Activated CD8-positive, alpha-beta T cell treated with anti-CD3 and anti-CD28 coated beads for 36 hours (primary cell): ENCODE measurements at places on chromosomes 3 and 15. TPM values are rescaled to one million over a fixed set of nuclear protein-coding genes. Genes with fewer than 3 reads are reported as not detected.

Gene ARHGEF26
- total RNA-seq: not detected

Gene COL6A5
- total RNA-seq: not detected

Gene AHSG
- total RNA-seq: not detected

Gene PRICKLE2
- total RNA-seq: not detected

Gene MCTP2
- total RNA-seq: 16.2 TPM

Gene PLA2G4E
- not detected for total RNA-seq

Gene TRH
- total RNA-seq: not detected

DNA sequence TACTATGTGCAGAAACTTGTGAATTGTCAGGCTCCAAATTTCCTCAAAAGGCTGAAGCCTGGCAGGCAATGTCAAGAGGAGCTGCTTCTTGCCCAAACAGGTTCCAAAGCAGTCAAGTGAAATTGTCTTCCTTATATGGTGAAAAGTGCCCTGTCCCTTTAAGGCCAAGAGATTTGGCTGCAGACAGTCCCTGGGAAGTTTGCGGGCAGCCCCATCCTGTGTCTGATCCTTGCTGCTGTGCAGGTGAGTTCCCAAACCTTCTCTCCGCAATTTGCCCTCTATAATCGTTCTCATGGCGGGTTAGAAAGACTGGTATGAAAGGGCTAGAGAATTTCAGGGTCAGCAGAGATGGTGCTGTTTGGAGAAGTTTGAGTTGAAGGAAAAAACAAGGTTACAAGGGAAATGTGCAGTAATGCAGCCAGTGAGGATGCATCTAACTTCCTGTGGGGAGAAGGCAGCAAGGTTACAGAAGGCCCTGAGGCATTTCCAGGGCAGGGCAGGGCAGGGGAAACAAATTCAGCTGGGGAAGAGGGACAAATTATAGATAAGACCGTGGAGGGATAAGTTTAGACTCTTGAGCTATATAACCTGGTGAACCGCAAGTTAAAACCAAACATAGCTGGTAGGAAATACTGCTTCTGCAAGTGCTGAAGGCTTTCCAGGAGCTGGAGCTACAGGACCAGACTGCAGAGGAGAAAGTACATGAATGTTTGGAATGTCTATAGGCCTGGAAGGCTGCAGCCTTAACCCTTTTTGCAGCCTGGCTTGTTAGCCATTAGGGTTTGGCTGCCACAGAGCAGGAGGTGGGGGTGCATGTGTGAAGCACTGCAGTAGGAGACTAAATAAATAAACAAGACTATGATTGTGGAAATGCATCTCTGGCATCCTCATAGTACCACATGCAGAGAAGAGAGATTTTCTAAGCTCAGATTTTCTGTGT, 256.2 kb upstream of the IL12A start:
- DNase-seq: no peak

GRCh38 chr3:106036696-106037095, 167.9 kb upstream of the CBLB start:
- DNase-seq: no peak

DNA sequence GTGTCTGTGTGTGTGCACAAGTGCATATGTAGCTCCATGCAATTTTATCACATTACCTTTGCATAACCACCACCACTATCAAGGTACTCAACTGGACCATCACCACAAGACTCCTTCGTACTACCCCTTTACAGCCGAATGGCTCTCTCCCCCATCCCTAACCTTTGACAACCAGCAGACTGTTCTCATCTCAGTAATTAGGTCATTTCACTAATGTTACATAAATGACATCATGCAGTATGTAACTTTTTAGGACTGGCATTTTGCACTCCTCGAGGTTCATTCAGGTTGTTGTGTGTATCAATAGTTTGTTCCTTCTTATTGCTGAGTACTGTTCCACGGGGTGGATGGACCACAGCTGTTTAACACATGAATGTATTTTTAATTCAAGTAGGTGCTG, 121.8 kb upstream of the SLC6A11 start:
- DNase-seq: no peak

GRCh38 chr3:64214381-64215018, 10.8 kb downstream of the PRICKLE2 start:
- DNase-seq: no peak

GRCh38 chr3:106379251-106379750, 510.5 kb upstream of the CBLB start:
- no peak for DNase-seq

- peak; percentile 40 for DNase-seq
Observed at GRCh38 chr15:41417418-41418195, 712 bp downstream of the RTF1 start.

- no peak for DNase-seq
Observed at GRCh38 chr3:38115645-38116427, 21.1 kb downstream of the ACAA1 start.

GRCh38 chr3:129855170-129855831, 38.2 kb downstream of the TMCC1 start:
- DNase-seq: no peak

DNA sequence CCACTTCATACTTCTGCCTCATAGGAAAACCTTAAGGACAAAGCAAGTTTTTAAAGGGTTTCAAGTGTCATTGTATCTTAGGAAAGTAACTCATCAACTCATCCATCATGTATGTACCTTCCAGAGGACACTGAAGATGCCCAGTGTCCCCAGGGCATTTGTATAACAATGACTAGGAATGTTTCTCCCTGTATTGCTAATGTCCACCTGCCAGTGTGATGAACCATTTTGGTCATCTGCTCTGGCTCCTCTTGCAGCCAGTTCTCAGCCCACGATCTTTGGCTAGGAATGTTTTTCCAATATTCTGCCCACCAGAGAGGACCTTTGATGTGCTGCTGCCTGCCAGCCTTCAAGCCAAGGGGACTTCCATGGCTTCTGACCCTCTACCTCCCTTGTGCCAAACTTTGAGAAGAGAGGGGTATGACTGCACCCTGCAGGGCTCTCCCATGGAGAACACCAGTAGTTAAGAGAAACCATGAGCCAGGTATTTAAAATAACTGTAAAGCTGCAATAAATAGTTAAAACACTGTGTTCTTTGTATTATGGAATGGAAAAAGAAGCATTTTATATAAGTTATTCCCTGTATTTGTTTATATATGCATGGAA, 11.4 kb downstream of the LMOD3 start:
- DNase-seq: no peak

DNA sequence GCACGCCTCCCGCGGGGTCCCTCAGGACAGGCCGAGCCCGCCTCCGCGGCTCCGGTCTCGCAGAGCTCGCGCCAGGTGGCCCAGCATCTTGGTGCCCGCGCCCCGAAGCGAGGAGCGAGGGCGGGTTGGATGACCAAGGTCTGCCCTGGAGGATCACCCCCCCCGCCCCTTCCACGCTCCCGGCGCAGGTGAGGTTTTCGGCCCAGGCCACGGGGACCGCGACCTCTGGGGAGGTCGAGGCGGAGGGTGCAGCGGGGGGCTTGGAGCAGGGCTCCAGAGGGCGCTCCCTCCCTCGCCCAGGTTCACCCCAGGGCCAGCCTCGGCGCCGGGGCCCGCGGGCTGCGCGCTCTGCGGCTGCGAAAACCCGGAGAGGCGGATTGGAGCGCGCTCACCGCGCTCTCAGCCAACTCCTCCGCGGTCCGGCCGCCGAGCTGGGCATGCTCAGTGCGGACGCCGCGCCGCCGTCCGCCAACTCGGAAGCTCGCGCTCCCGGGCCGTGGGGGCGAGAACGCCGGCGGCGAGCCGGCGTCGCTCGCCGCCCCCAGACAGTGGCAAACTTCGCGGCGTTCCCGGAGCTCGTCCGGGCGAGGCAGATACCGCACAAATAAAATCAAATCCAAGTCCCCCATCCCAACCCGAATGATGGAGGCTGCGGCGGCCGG, at the start of gene MED12L:
MED12L (plus strand) TSS at position 438 of the 662 bp plus-strand sequence. CDS start 1,263 bp downstream, outside the sequence.
- peak; percentile 73 for DNase-seq

DNA sequence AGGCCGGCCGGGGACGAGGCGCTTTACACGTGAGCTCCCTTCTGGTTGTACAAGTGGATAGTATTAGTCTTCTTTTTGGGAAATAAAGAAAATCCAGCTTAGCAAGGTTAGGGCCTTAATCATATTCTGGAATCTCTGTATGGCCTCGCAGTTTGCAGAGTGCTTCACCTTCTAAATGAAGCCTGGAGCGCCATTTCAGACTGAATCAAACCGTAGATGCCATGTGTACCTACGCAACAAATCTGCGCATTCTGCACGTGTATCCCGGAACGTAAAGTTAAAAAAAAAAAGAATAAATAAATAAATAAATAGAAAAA, 322 bp upstream of the P3H2 start:
- DNase-seq: no peak

DNA sequence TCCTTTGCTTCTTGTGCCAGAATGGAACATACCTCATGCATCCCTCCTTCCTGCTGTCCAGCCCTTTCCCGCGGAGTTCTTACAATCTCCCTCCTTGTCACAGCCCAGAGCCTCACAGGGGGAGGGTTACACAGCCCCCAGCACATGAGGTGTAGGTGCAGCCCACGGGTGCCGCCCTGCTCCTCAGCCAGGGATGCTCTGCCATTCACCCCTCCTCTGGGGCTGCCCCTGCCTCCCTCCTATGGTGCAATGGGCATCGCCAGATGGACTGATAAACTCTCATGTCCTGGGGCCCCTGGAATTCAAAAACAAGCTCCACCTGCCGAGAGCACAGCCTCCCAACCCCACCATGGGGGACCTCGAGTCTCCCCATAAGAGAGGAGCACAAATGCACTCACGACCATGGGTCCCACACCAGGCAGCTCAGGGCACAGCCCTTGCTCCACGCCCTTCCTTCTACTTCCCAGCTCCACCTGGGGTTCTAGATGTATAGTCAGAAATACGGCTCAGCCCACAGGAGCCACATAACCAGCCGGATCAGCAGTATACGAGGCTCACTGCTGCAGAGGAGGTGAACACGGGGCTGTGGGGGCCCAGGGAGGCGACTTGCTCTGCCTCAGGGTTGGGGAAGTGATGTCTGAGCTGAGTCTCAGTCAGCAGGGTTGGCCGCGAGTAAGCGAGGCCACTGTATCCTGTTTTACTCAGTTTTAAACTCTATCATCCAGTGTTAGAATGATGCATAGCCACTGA, 269.7 kb upstream of the LYSMD4 start:
- no peak for DNase-seq

DNA sequence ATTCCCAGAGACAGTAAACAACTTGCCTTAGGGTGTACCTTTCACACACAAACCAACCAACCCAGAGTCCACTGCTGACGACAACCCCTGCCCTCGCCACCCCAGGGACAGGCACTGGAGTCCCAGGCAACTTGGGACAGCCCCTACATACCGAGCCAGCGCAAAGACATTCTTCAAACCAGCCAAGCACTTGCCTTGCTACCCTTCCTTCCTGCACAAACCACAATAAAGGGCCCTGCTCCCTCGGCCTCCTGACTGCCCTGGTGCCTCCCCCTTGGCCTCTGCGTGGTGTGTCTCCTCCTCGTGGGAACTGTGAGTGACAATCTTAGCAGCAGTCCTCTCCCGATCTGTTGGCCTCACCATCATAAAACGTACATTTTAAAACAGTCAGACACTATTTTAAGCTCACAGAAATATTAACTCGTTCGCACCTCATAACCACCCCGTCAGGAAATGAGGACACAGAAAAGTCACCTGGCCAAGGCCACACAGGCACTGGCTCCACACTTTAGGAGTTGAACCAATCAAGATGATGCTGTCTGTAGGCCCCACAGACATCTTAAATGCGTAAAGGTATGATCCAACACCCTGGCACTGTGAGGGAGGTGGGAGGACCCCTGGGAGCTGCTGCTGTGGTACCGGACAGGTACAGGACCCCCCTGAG, 113.8 kb downstream of the ADCY5 start:
- peak; percentile 37 for DNase-seq

- no peak for DNase-seq
Observed at GRCh38 chr3:11509173-11510000, 134.3 kb downstream of the VGLL4 start.

DNA sequence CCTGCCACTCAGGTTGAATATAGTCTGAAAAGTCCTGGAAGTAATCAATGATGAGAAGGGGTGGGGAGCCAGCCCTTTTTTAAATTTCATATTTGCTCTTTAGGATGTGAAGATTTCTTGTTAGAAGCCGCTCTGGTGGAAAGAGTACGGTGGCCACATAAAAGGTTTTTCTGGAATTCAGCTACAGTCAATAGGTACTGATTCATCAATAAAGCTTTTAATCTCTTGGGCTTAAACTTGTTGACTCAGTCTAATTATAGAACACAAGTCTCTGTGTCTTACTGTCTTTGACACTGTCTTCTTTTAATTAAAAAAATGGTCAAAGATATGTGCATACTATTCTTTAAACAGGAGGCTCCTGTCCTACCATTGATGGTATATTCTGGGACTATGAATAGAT, 99.9 kb upstream of the TP63 start:
- no peak for DNase-seq

DNA sequence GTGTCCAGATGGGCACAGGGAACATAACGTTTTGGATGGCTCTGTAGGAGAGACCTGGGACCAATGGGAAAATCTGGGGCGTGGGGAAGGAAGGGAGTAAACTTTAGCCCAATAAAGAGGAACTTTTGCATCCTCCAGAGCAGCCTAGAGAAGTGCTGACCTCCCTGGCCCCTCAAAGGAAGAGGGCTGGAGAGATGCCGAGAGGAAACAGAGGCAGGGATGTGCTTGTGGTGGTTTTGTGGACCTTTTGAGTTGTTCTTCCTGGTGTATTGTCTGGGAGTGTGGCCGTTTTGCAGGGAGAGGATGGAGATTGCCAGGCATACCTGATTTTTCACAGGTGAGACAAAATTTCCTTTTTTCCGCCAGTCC, 10.2 kb downstream of the CTSH start:
- no peak for DNase-seq

- DNase-seq: no peak
Observed at GRCh38 chr15:39462691-39463090, 118.2 kb upstream of the THBS1 start.

- DNase-seq: no peak
Observed at GRCh38 chr3:108433928-108434327, 76.5 kb downstream of the MYH15 start.

DNA sequence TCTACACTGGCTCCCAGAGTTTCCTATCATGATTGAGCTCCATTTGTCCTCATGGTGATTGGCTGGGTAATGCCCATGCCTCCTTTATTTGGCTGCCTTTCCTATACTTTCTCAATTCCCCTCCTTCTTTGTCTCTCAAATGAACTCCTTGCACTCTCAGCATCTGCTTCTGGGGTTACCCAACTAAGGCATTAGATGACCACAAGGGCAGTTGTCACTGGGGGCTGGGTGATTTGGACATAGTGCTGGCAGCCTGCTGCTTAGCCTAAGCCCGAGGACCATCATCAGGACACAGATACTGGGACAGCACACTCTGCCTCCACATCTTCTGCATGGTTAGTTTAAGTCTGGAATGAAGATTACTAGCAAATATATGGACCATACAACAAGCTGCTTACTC, 49.2 kb upstream of the LRRFIP2 start:
- no peak for DNase-seq

- no peak for DNase-seq
Observed at GRCh38 chr15:88376574-88377174, 90.5 kb downstream of the MRPL46 start.

- no peak for DNase-seq
Observed at GRCh38 chr3:34207002-34207401, 408.6 kb downstream of the PDCD6IP start.

DNA sequence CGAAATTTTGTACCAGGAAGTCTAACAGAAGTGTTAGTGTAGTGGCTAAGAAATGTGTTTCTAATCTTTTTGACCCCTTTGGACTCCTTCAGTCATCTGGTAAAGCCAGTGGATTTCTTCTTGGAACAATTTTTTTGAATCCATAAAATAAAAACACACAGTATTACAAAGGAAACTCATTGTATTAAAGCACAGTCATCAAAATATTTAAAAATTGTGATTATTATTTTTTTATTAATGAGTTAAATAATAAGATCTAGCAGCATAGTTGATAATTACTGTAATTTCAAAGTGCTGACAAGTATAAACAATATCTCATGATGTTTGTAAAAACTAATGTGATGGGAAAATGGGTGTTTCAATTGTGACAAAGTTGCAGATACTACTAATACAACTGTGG, 72.2 kb upstream of the LRRC3B start:
- DNase-seq: no peak
